Stimulated activated CD4-positive, alpha-beta T cell treated with anti-CD3 and anti-CD28 coated beads, Interleukin-12 subunit alpha, Interleukin-12 subunit beta, amount 100 ng/mL, for 24 hours (primary cell): ENCODE measurements at places on chromosomes 7 and 10.

DNA sequence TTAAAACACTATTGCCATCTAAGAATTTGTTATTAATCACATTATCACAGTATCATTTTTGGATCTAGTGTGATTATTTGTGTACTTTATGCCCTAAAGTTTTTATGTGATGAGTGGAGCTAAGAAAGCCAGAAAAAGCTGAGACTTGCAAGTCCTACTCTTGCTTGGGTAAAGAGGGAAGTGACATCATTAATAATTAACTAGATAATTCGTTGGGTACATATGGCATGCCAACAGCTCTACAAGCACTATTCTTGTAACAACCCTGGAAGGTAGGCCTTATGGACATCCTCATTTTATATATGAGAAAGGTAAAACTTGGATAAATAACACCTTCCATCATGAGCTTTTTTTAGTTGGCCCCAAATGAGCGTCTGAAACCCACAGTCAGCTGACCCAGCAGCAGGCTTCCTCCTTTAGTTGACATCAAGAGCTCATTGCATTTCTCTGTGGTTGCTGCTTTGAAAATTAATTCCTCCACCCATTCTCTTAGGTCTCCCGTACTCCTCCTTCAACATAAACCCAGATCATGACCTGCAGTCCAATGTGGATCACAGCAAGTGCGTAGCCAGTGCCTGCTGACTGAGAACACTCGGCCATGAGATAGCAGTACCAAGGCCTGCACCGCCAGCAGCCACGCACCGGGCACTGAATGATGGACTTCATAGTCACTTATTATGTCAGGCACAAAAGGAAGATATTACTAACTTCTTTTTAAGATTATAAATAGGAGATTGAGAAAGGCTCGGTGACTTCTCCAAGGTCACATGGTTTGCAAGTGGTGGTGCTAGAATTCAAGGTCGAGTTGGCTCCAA lies 292.0 kb upstream of the AOAH start:
- no peak for DNase-seq

DNA sequence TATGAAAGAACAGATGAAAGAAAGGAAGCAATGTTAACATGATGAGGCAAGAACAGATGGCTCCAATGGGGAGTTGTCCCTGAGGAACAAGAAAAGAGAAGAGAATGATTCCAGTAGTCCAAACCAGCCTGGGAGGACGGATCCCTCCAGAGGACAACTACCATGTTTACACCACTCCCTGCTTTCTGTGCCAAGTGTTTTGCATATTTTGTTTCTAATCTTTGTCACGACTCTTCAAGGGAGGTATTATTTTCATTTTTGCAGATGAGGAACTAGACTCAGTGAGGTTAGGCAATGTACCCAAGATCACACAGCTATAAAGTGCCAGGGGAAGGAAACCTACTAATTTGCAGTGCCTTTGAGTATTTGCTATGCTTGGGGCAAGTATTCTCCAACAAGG lies 116.2 kb downstream of the PARP12 start:
- DNase-seq, result no peak

GRCh38 chr10:18240185-18240882 lies 100.1 kb downstream of the CACNB2 start:
- DNase-seq, result no peak

GRCh38 chr7:72032934-72033333 lies 379.2 kb downstream of the CALN1 start:
- DNase-seq, result no peak

DNA sequence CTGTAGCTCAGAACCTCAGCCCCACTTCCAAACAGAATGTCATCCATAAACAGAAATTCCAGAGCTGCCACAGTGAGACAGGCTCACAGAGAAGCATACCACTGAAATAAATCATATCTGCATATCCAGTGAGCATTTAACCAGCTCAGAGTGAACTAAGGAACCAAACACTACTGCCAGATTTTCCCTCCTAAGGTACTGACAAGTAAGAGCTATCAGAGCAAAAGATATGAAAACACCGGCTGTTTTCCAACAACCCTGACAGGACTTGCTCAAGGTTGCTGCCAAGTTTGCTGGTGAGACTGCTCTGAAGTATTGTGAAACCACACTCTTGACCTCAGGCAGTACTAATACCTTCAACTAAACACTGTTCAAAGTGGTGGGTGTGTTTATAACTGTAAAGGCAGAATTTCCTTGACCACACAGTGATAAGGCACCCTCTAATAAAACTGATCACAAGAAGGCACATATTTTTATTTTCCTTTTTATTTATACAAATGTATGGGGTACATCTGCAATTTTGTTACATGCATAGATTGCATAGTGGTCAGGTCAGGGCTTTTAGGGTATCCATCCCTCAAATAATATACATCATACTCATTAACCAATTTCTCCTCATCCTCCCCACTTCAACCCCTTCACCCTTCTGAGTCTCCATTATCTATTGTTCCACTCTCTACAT lies 18.3 kb downstream of the SGMS1 start:
- DNase-seq, result no peak

- DNase-seq, result no peak
These were observed 36.3 kb downstream of the POT1 start for GRCh38 chr7:124893140-124893827.

DNA sequence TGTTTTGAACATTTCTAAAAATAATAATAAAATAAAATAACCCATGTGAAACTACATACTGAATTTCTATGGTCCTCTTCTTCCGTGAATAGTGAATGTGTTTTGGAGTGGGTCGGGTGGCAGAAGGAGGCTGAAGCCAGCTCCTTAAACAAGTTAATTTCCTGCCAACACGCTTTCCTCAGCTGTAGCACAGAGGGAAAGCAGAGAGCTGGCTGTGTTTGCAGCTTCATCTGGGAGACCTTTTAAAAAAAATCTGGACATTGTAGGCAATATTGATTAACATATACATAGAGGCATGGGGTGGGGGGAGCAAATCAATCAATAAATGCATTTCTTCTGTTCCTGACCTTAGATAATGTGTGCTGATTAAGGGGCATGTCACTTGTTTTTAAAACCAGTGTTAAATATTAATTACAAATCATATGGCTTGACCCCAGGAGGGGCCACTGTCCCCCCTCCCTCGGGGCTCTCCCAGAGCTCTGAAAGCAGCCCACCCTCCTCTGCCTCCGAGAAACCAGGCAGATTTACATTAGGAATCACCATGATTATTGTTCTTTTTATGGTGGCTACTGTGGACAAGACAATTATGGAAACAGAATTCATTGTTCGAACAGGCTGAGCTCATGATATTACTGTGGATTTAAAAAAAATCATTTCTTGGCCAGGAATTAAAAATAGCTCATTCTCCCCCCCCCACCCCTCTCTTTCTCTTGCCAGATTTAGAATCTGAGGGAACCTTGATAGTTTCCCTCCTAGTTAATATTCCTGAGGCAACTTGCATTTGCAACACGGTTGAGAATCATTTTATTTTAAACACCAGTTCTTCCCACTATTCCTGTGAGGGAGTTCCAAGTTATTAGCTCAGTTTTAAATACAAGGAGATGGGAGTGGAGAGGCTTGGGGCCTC lies 100.5 kb upstream of the CARD11 start:
- no peak for DNase-seq

- no peak for DNase-seq
These were observed 248.2 kb upstream of the PPP2R2D start for GRCh38 chr10:131652438-131653139.

DNA sequence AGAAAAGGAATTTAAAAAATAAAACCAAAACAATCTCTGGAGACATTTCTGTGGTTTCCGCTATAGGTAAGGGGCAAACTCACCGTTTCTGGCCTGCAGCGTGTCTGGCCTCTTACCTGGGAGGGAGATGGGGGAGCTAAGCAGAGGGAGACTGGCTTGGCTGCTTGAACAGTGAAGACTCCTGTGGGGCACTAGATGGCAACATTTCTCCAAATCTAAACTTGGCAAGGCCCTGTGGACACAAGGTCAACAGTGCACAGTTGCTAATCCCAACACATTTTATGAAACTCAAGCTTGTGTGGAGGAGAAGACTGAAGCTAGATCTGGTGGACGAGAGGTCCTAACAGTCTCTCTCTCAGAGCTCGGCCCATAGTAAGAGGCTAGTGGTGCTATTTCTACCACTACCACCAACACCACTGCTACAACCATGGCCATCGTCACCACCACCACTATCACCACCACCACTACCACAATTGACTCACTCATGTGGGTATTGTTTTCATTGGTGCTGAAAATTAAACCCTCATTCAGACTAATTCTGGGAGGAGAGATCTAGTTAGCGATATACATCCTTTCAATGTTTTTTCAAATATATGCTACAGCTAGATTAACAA lies 28.4 kb upstream of the CDHR3 start:
- no peak for DNase-seq

DNA sequence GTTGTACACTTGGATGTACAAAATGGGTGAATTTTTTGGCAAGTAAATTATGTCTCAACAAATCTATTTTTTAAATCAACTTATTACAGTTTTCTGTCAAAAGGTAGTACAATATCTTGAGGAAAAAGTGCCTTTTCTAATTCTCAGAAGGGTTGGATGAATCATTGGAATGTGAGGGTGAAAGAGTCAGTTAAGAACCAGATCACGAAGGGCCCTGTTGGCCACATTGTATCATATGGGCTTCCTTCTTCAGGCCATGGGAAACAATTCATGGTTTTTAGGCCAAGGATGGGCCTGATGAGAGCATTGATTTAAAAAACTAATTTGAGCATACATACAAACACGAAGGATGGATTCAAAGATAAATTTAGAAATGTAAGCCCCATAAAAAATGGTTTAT lies 503.7 kb downstream of the TNS3 start:
- no peak for DNase-seq
